ENCODE measurements at places on chromosomes 4 and X.

DNA sequence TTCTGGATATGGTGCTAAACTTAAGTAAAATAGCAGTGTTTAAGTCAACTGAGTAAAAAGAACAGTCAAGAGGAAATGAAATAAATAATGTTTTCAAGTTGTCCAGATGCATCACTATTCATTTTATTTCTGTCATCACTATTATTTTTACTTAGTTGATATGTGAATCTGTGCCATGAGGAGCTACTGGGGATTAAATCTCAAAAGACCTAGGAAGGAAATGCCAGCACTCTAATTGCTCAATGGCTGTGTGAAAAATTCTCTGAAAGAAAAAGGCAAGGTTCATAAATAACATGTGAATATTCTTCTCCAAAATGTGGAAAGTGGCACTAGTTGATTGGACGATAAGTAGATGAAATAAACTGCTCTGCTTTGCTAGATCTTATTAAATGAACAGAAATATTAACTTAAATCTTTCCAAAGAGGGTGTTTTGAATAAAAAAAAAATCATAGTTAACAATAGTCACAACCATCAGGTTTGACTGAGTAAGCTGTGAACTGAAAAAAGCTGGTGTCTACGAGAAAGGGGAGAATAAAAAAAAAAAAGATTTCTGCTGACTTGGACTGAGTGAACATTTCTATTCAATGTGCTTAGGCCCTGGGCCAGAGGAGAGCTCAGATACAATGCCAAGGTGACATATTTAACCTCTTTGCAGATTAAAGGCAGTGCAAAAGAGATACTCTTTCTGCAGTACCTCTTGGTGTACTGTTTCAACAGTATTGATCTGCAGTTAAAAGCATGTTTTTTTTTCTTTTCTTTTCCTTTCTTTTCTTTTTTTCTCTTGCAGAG is 1.6 kb downstream of the SPARCL1 start:
- DNase-seq: no peak
- H3K36me3 ChIP-seq: no peaks in the 10 kb centered on the region
- H3K4me1 ChIP-seq: peaks cover 4% of the 10 kb centered on the region

DNA sequence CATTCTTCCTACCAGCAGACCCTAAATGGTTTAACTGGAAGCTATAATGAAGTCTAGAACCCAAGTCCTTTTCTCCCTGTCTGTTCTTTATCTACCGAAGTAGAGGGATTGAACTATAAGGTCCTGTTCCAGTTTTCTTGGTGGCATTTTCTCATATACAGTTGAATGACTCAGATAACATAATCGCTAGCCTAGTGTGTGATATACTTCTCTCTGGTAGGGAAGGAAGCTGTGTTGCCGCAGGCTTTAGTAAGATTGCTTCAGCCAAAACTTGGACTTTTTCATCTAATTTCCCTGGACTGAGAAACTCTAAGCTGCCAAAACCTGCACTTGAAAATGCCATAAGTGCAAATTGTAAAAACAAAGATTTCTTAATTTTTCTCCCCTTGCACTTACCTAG is 123.4 kb downstream of the NWD2 start:
- H3K4me3 ChIP-seq: no peak overlapping the region
- no peaks in the 10 kb centered on the region for H3K27me3 ChIP-seq
- no peaks in the 10 kb centered on the region for H3K4me1 ChIP-seq
- DNase-seq: no peak

DNA sequence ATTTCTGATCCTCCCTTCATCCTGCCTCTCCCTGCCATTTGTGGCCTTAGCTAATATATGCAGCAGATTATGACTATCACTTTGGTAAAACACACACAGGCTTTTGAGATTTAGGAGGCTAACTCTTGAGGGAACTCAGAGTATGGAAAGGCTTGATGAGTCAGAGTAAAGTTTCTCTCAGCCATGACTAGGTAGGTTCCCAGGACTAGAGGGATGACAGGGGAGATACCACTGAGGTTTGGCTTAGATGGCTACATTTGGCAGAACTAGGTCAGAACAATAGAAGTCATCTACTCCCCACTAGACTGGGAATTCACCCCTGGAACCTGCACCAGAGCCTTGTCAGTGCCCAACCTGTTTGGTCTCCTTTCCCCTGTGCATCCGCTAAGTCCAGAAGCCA is 585.7 kb downstream of the TLL1 start:
- DNase-seq: peak; percentile 90
- no peaks in the 10 kb centered on the region for H3K36me3 ChIP-seq
- no peak overlapping the region for H3K4me3 ChIP-seq
- no peak overlapping the region for H3K27ac ChIP-seq
- no peaks in the 10 kb centered on the region for H3K27me3 ChIP-seq
- peaks cover 9% of the 10 kb centered on the region for H3K4me1 ChIP-seq

- no peak for DNase-seq
- H3K4me3 ChIP-seq: no peak overlapping the region
- H3K27me3 ChIP-seq: no peaks in the 10 kb centered on the region
- H3K36me3 ChIP-seq: no peaks in the 10 kb centered on the region
Measured at GRCh38 chr4:168942985-168943384, 67.1 kb downstream of the CBR4 start.

- H3K4me1 ChIP-seq: no peaks in the 10 kb centered on the region
- H3K27ac ChIP-seq: no peak overlapping the region
- peaks cover 22% of the 10 kb centered on the region for H3K27me3 ChIP-seq
- no peaks in the 10 kb centered on the region for H3K36me3 ChIP-seq
Measured at GRCh38 chr4:7289589-7289988, 97.3 kb downstream of the SORCS2 start.

GRCh38 chr4:173167758-173168395 is 734 bp upstream of the GALNT7 start:
- peak; percentile 92 for DNase-seq
- peaks cover 18% of the 10 kb centered on the region for H3K4me1 ChIP-seq
- no peaks in the 10 kb centered on the region for H3K27me3 ChIP-seq
- peak overlapping the region; percentile 27 for H3K27ac ChIP-seq
- peak overlapping the region; percentile 82 for H3K4me3 ChIP-seq

- DNase-seq: no peak
- no peak overlapping the region for H3K27ac ChIP-seq
- no peaks in the 10 kb centered on the region for H3K27me3 ChIP-seq
Measured at GRCh38 chr4:148574502-148574901, 132.3 kb upstream of the NR3C2 start.

GRCh38 chr4:152684007-152684406 is 4.2 kb upstream of the TMEM154 start:
- H3K4me3 ChIP-seq: no peak overlapping the region
- no peak for DNase-seq
- no peak overlapping the region for H3K27ac ChIP-seq
- no peaks in the 10 kb centered on the region for H3K36me3 ChIP-seq

DNA sequence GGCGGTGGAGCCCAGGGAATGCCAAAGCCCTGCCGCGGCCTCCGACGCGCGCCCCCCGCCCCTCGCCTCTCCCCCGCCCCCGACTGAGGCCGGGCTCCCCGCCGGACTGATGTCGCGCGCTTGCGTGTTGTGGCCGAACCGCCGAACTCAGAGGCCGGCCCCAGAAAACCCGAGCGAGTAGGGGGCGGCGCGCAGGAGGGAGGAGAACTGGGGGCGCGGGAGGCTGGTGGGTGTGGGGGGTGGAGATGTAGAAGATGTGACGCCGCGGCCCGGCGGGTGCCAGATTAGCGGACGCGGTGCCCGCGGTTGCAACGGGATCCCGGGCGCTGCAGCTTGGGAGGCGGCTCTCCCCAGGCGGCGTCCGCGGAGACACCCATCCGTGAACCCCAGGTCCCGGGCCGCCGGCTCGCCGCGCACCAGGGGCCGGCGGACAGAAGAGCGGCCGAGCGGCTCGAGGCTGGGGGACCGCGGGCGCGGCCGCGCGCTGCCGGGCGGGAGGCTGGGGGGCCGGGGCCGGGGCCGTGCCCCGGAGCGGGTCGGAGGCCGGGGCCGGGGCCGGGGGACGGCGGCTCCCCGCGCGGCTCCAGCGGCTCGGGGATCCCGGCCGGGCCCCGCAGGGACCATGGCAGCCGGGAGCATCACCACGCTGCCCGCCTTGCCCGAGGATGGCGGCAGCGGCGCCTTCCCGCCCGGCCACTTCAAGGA is at the start of gene FGF2:
FGF2 (plus strand) TSS at position 279 of the 705 bp plus-strand sequence; CDS start at position 623, 344 bp downstream.
- H3K4me3 ChIP-seq: peak within 1 kb of the TSS; percentile 91
- peaks cover 43% of the 10 kb centered on the region for H3K4me1 ChIP-seq
- H3K27me3 ChIP-seq: no peaks in the 10 kb centered on the region
- peaks cover 28% of the 10 kb centered on the region for H3K36me3 ChIP-seq
- peak; percentile 95 for DNase-seq
- peak within 1 kb of the TSS; percentile 88 for H3K27ac ChIP-seq

DNA sequence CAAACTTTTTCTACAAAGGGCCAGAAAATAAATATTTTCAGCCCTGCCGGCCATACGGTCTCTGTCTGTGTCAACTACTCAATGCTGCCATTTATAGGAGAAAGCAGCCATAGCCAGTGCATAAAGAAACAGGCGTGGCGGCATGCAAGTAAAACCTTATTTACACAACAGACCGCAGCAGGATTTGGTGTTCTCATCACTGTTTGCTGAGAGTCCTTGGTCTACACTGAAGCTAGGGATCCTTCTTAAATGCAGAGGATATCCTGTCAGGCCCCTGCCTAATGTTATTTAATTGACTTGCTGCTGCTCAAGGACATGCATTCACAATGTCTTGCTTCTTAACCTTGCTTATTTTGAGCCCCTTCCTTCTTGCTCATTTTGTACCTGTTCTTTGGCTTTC is 54.7 kb downstream of the CPE start:
- no peak overlapping the region for H3K4me3 ChIP-seq
- H3K27ac ChIP-seq: no peak overlapping the region
- DNase-seq: no peak
- H3K4me1 ChIP-seq: no peaks in the 10 kb centered on the region
- no peaks in the 10 kb centered on the region for H3K36me3 ChIP-seq

DNA sequence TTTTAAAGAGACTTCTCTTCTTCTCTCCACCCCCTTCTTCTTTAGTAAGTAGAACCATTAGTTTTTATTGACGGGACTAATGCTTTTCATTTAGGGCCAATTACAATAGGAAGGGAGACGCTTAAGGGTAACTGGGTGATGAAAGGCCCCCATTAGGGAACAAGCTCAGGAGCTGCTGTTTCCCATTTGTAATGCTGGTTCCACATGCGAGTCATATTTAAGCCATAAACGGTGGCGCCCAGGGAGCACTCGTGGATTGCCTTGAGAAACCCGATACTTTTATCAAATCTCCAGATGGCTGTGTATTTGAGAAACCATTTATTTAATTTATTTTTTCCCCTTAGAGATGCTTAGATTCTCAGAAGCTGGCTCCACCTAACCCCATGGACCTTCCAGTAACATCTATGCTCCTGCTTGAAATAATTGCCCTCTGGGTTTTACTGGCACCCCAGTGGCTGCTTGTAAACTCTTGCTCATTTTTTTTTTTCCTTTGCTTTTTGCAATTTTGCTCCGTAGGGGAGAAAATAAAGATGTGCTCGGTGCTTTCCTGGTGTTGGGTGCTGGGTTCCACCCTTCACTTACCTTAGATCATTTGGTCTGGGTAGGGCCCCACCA is 124.2 kb upstream of the MSX1 start:
- peaks cover 40% of the 10 kb centered on the region for H3K27me3 ChIP-seq
- no peaks in the 10 kb centered on the region for H3K36me3 ChIP-seq
- H3K4me3 ChIP-seq: no peak overlapping the region
- no peak for DNase-seq

- no peak overlapping the region for H3K4me3 ChIP-seq
- H3K4me1 ChIP-seq: no peaks in the 10 kb centered on the region
- H3K27me3 ChIP-seq: no peaks in the 10 kb centered on the region
Measured at GRCh38 chrX:44596277-44596676, 53.6 kb upstream of the FUNDC1 start.

- no peak overlapping the region for H3K4me3 ChIP-seq
- no peaks in the 10 kb centered on the region for H3K4me1 ChIP-seq
- H3K27ac ChIP-seq: no peak overlapping the region
- H3K36me3 ChIP-seq: no peaks in the 10 kb centered on the region
- no peaks in the 10 kb centered on the region for H3K27me3 ChIP-seq
Measured at GRCh38 chrX:31838617-31839016, 766.8 kb upstream of the FTHL17 start.

GRCh38 chrX:52265713-52266112 is 81.0 kb downstream of the MAGED4 start:
- no peaks in the 10 kb centered on the region for H3K27me3 ChIP-seq
- no peaks in the 10 kb centered on the region for H3K36me3 ChIP-seq
- H3K4me3 ChIP-seq: no peak overlapping the region
- H3K27ac ChIP-seq: no peak overlapping the region
- peaks cover 8% of the 10 kb centered on the region for H3K4me1 ChIP-seq

- H3K27ac ChIP-seq: peak overlapping the region; percentile 82
- no peaks in the 10 kb centered on the region for H3K27me3 ChIP-seq
- H3K4me1 ChIP-seq: peaks cover 23% of the 10 kb centered on the region
- peak; percentile 73 for DNase-seq
- no peak overlapping the region for H3K4me3 ChIP-seq
Measured at GRCh38 chr4:107996949-107997788, 7.5 kb downstream of the HADH start.

GRCh38 chrX:14930663-14931062 is 57.4 kb downstream of the MOSPD2 start:
- no peak overlapping the region for H3K4me3 ChIP-seq
- no peak for DNase-seq
- no peaks in the 10 kb centered on the region for H3K27me3 ChIP-seq
- H3K36me3 ChIP-seq: no peaks in the 10 kb centered on the region
- no peak overlapping the region for H3K27ac ChIP-seq

DNA sequence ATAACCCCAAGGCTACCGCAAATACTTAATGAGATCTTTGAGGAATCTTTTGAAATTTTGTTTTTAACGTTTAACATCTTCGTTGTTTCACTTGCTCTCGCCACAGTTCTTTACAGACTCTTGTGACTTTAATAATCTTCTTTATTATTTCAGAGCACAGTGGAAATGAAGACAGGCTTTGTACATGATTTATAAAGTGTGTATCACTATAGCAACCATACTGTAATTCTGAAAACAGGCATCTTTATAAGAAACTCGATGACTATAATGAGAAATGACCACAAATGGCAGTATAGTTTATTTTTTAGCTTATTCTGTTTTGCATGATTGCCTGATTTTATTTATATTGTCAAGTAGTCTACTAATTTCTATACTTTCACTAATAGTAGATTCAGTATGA is 224.4 kb upstream of the GALNTL6 start:
- no peak for DNase-seq
- no peak overlapping the region for H3K4me3 ChIP-seq
- H3K27me3 ChIP-seq: no peaks in the 10 kb centered on the region
- H3K36me3 ChIP-seq: no peaks in the 10 kb centered on the region

- H3K27me3 ChIP-seq: no peaks in the 10 kb centered on the region
- DNase-seq: no peak
- H3K4me1 ChIP-seq: peaks cover 9% of the 10 kb centered on the region
- H3K4me3 ChIP-seq: no peak overlapping the region
- no peaks in the 10 kb centered on the region for H3K36me3 ChIP-seq
- H3K27ac ChIP-seq: no peak overlapping the region
Measured at GRCh38 chr4:86561256-86561655, 32.9 kb upstream of the PTPN13 start.

- H3K4me3 ChIP-seq: no peak overlapping the region
- no peak overlapping the region for H3K27ac ChIP-seq
- H3K4me1 ChIP-seq: peaks cover 16% of the 10 kb centered on the region
- no peaks in the 10 kb centered on the region for H3K36me3 ChIP-seq
Measured at GRCh38 chrX:34873500-34874225, 68.9 kb upstream of the FAM47B start.
